ENCODE measurements at places on chromosomes 13 and 19. TPM values are rescaled to one million over a fixed set of nuclear protein-coding genes. Genes with fewer than 3 reads are reported as not detected.
A peak's percentile ranks its signal among the peaks of the same experiment; 100 is the strongest.

DNA sequence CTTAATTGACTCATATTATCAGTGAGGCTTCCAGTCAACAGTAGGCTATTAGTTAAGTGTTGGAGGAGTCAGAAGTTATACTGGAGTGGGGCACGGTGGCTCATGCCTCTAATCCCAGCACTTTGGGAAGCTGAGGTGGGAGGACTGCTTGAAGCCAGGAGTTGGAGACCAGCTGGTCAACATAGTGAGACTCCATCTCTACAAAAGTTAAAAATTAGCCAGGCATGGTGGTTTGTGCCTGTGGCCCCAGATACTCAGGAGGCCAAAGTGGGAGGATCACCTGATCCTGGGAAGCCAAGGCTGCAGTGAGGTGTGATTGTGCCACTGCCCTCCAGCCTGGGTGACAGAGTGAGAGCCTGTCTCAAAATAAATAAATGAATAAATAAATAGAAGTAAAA is 53.2 kb downstream of the COMP start:
- DNase-seq = no peak

DNA sequence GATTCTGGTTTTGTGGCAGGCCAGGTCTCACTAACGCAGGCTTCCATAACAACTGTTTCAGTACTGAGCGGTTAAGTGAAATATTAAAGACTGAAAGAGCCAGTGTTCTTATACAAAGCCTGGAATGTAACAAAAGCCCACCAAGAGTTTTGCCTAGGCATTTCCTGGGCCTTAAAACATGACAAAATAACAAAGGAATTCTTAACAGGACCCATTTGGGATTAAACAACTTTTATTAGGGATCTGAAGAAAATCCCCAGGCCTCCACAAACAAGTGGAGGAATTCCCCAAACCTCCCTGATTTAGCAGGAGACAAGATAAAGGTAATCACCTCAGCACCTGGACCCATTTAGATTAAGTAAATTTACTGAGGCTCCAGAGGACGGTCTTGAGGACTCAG is 799.7 kb upstream of the SPRY2 start:
- no peak for DNase-seq

DNA sequence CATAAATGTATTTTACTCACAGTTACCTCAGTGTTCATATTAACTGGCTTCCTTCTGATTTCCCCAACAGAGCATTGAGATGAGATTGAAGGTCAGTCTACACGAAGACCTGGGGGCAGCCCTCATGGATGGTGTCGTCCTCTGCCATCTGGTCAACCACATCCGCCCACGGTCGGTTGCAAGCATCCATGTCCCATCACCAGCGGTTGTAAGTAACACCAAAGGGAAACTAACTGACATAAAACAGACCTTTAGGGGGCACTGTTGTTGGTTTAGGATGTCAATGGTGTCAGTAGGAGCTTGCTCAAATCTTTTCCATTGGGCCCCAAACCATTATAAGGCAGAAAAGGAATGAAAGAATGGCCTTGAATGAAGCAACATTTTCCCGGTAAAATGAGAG is 68.2 kb downstream of the ESD start:
- no peak for DNase-seq

GRCh38 chr13:71021825-71022422 is 845.1 kb downstream of the DACH1 start:
- no peak for DNase-seq

DNA sequence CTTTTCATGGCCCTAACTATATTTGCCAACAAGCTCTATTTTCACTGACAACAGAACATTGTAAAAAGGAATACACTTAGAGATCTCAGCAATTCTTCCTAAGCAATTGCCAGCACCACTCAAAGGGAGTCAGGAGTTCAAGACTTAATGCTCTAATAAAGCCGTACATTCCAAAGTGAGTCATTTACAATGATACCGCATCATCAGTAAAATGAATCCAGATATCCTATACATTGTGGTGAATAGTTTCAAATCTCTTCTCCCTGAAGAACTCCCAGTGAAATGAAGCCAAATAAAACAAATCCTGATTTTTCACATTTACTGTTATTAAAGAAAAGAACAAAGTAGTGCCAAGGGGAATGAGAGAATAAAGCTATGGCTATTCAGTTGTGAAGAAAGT is 2898.7 kb upstream of the PCDH20 start:
- no peak for DNase-seq

DNA sequence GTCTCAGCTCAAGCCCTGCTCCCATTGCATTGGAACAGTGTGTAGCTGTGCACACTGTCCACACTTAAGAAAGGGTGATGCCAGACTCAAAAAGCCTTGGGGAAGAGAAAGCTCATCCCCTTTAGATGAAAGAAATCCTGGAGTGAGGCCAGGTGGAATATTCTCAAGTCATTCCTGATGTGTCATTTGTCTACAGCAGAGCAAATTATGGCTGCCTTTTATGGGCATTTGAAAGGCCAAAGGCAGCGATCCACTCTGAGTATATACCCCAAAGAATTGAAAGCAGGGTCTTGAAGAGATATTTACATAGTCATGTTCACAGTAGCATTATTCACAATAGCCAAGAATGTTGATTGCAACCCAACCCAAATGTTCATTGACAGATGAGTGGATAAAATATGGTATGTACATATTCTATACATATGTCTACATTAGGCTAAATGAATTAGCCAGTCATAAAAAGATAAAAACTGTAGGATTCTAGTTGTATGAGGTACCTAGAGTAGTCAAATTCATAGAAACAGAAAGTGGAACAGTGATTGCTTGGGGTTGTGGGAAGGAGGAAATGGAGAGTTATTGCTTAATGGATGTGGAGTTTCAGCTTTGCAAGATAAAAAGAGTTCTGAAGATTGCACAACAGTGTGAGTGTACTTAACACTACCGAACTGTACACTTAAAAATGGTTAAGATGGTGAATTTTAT is 214.9 kb downstream of the KCNRG start:
- no peak for DNase-seq

S1PR4 gene
- not detected for total RNA-seq

DNA sequence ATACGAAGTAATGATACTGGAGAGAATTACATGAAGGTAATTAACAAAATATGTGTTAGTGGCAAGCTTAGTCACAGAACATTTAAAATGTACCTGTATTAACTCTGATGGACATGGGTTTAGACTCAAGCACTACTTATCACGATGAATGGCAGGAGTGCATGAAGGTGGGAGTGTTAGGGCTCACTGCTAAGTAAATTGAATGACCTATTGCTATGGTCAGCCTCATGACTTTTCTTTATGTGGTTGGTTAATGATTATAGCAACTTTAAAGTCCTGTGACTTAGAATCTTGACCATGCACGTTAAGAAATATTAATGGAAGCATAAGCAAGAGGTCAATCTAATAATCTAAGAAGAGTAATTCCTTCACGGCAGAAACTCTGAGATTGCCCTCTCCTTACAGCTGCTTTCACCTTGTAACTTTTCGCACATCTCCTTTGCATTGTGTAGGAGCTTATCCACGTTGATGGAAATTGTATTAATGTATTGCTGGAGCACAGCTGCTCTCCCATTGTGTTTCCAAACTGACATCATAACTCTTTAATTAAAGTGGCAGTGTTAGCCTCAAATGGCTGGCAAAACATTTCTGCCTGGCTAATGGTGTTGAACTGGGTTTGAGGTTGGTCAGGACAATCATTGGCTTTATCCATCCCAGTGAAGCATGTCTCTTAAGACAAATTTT is 114.5 kb downstream of the RXFP2 start:
- DNase-seq = no peak

ONECUT3 gene
- total RNA-seq = not detected

- no peak for DNase-seq
Measured at GRCh38 chr19:42480335-42481095, 37.8 kb upstream of the CXCL17 start.

GRCh38 chr19:30622276-30622675 is 250.1 kb downstream of the ZNF536 start:
- DNase-seq = no peak

- peak; percentile 76 for DNase-seq
Measured at GRCh38 chr19:1104311-1105007, 665 bp downstream of the GPX4 start.

- no peak for DNase-seq
Measured at GRCh38 chr13:98782654-98783053, 30.2 kb upstream of the SLC15A1 start.

SAE1 gene
- 321 TPM for total RNA-seq

All from SJSA1 (cell line).